ENCODE measurements at places on chromosomes 7 and 10. TPM values are rescaled to one million over a fixed set of nuclear protein-coding genes. Genes with fewer than 3 reads are reported as not detected.
A peak's percentile ranks its signal among the peaks of the same experiment; 100 is the strongest.

The MSMB gene
- total RNA-seq = not detected

The C1GALT1 gene
- total RNA-seq = 23.8 TPM

The EVX1 gene
- total RNA-seq = 0.13 TPM

The PIP gene
- not detected for total RNA-seq

The SEPTIN7 gene
- total RNA-seq = 195 TPM

GRCh38 chr10:31709028-31709427 lies 219.6 kb downstream of the ARHGAP12 start:
- no peak for DNase-seq

The CADPS2 gene
- 9.7 TPM for total RNA-seq

The FXYD4 gene
- total RNA-seq = not detected

DNA sequence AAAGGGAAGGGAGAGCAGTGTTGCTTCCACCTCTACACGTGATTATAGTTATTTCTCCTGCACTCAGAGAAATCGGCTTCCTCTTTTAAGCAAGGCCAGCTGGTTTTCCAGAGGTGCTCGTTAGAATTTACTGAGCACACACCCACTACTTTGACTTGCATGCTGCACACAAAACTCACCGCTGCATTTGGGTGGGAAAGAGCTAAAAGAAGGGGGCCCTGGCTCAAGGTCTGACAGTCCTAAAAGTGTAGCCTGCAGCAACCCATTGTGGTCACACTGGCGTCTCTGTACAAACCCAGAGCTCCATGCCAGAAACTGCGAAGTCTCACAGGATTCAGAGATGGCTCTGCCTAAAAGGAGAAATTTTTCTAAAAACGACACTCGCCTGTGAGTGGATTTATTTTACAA lies 133.7 kb downstream of the SLC25A13 start:
- DNase-seq = no peak

The CFAP43 gene
- total RNA-seq = 0.06 TPM

DNA sequence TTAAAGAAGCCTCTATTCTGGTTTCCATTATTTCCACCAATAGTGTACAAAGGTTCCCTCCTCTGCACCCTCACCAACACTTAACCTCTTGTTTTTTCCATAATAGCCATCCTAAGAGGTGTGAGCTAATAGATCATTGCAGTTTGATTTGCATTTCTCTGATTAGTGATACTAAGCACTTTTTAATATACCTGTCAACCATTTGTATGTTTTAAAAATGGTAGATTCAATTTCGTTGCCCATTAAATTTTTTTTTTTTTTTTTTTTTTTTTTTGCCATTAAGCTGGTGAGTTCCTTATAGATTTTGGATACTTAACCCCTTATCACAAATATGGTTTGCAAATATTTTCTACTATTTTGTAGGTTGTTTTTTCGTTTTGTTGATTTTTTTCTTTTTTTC lies 23.2 kb downstream of the WAC start:
- DNase-seq = no peak

The ODAD2 gene
- total RNA-seq = 0.22 TPM

DNA sequence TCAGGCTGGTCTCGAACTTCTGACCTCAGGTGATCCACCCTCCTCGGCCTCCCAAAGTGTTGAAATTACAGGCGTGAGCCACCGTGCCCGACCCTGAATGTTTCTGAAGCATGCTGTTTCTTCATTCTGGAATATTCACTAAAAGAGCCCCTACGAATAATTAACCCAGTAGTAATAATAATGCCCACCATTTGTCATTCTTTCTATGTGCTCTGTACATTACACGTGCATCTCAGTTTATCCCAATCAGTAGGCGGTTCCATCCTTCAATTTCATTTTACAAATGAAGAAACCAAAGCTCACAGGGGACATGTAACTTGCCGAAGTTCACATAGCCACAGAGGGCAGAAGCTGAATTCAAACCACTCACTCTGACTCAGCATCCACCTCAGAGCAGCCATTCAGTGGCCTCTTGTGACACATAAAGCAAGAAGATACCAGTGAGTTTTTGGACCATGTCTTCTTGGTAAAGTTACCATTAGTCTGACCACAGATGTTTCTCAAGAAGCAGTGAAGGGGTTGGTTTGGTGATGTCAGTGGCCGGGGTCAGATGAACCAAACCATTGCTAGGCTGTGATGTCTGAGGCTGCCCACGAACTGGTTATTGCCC lies 71.9 kb upstream of the DUSP5 start:
- DNase-seq = no peak

The MKI67 gene
- 0.39 TPM for total RNA-seq

DNA sequence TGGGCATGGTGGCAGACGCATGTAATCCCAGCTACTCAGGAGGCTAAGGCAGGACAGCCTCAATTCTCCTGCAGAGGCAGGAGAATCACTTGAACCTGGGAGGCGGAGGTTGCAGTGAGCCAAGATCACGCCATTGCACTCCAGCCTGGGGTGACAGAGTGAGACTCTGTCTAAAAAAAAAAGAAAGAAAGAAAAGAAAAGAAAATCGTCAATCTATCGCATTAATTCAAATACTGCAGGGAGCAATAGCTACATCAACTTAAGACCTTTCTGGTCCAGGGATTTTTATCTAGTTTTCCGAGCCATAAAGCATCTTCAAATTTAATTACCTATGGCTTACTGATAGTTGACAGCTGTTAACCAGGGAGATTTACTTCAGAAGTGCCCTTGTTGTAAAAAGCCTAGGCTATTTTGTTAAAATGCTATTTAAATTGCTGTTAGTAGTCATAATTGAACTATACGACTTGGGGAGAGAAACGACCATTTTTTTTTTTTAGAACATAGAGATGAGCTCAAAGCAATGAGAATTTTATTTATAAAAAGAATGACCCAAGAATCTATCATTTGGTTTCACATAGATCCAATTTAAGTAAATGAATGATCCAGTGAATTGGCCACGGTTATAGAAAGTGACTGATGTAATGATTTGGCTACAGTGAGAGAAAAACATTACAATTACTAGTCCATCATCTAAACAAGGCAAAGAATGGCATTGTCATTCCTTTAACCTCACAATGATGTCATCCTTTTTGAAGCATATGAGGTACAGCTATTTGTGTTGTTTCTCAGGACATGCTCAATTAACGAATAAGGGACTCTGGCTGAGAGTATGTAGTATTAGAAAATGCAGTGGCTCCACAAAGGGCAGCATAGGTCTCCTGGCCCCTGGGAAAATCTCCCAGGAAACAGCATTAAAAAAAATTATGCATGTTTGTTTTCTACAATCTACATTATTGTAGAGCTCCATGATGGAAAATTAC lies 85.3 kb downstream of the SEMA3C start:
- no peak for DNase-seq

The FFAR4 gene
- total RNA-seq = 2.3 TPM

GRCh38 chr10:131652438-131653139 lies 248.2 kb upstream of the PPP2R2D start:
- peak; percentile 57 for DNase-seq

DNA sequence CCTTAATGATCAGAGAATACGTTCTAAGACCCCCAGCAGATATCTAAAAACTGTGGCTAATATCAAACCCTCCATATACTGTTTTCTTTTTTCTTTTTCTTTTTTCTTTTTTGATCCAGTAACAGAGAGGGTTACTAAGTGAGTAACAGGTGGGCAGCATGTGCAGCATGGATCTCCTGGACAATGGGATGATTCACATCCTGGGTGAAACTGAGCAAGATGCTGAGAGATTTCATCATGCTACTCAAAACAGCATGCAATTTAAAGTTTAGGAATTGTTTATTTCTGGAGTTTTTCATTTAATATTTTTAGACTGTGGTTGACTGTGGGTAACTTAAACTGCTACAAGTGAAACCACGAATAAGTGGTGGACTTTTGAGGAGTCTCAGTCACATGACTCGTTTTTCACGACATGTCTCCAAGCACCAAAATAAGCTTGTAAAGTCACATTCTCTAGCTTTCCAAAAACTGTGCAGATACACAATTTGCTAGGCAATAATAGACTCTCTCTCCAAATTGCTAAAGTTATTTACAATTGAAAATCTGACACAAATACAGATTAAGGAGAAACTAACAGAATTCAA lies 716.2 kb downstream of the NXPH1 start:
- no peak for DNase-seq

DNA sequence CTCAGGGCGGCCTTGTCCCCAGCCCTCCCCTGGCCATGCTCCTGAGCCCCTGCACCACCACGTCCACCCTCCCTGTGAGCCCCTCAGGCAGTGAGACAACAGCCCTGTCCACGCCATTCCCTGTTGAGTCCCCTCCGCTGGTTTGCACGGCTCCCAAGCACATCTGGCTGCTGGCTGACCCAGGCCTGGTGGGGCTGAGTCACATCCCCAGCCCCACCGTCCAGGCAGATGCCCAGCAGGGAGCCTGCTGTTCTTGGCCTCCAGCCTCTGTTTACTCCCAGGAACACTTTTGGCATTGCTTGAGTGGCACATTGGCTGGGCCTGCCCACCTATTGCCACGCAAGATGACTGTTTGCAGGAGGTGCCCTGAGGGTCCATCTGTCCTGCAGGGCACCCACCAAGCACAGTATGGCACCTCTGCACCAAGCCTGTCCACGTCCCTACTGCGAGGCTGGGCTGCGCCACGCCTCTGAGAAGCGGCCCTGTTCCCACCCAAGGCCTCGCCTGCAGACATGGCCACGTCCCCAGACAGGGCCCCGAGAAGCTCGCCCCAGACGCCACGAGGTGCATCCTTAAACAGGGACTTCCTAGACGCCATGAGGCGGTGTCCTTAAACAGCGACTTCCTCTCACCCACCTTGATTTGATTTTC lies 48.4 kb upstream of the INPP5A start:
- DNase-seq = peak; percentile 64

GRCh38 chr10:326350-326749 lies 191.1 kb downstream of the ZMYND11 start:
- DNase-seq = no peak

DNA sequence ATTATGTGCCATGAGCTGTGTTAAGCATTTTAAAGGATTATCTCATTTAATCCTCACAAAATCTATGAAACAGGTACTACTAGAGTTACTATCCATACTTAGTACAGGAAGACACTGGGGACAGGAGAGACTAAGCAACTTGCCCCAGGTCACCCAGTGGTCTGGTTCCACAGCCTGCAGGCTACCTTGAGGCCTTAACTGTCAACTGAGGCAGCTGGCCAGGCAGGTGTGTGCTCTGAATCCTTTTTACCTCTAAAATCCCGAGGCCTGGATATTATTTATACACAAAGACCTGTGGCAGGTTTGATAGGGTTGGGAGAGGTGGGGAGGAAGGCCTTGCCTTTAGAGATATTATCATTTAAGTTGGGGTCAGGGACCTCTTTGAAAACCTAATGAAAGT lies 3.1 kb downstream of the ZNF777 start:
- DNase-seq = no peak

- peak; percentile 49 for DNase-seq
Observed at GRCh38 chr10:131213741-131214505, 97.6 kb downstream of the TCERG1L start.

DNA sequence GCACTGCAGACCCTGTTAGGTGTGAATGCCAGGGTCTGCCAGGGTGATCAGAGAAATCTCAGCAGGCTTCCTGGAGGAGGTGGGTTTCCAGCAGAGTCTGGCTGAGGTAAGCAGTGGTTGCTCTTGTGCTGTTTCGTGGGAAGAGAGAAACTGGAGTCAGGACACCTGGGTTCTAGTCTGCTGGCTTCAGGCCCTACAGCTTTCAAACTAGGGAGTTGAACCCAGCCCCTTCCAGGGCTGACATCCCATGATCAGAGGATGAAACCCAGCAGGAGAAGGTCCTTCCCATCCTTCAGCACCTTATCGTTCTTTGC lies 116.8 kb downstream of the CDH23 start:
- no peak for DNase-seq

- no peak for DNase-seq
Observed at GRCh38 chr10:338171-339037, 203.1 kb downstream of the ZMYND11 start.

DNA sequence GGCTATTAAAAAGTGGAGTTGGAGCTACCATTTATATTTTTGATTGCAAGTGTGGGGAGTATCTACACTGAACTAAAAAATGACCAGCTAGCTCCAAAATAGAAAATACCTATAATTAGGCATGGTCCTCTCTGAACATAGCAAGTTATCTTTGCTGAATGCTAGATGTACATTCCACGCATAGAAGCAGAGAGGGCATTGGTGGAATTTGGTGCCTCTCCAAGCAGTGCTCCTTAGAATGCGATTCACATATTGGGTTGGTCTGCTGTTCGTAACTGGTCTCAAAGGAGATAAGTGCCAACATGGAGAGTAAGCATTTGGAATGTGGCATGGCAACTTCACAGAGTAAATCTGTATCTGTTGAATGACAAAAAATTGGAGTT lies 196.2 kb downstream of the PTN start:
- no peak for DNase-seq

GRCh38 chr10:34495938-34496337 lies 319.2 kb downstream of the PARD3 start:
- no peak for DNase-seq

DNA sequence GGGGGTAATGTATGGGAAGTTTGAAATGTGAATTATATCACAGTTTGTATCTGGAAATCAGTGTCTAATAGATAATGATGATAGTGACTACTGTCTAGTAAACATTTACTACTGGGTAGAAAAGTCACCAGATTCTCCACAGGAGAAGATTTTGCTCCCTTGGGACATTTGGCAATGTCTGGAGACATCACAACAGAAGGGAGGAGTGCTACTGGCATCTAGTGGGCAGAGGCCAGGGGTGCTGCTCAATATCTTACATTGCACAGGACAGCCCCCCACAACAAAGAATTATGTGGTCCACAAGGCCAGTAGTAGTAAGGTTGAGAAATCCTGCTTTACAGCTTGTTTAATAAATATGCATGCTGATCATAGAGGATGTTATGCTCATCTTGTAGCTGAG lies 92.3 kb upstream of the PRPS1L1 start:
- no peak for DNase-seq

The GRM3 gene
- total RNA-seq = not detected

The NUTM2D gene
- 2.1 TPM for total RNA-seq

- no peak for DNase-seq
Observed at GRCh38 chr10:78357141-78358063, 323.7 kb downstream of the RPS24 start.

GRCh38 chr7:151708610-151709009 lies 168.3 kb downstream of the PRKAG2 start:
- no peak for DNase-seq

DNA sequence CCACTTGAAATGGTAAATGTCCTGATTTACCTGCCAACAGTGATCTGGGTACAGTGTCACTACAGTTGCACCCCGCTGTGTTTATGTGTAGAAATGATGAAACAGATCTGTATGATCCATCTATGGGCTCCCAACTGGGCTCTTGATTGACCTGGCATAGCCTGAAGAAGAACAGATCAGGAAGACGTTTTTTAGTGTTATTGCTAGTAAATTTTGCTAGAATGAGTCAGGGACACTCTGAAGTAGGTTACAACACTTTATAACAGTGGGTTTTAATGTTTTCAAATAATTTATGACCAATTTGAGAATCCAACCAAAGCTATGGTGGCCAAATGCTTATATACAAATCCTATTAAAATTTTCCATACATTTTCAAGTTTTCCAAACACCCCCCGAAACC lies 110.3 kb downstream of the DKK1 start:
- DNase-seq = no peak

- DNase-seq = no peak
Observed at GRCh38 chr10:33095867-33096815, 138.1 kb upstream of the ITGB1 start.

All from mesenteric fat pad (tissue), 1 donor.